ENCODE measurements at places on chromosomes 3 and 15.
A peak's percentile ranks its signal among the peaks of the same experiment; 100 is the strongest.

DNA sequence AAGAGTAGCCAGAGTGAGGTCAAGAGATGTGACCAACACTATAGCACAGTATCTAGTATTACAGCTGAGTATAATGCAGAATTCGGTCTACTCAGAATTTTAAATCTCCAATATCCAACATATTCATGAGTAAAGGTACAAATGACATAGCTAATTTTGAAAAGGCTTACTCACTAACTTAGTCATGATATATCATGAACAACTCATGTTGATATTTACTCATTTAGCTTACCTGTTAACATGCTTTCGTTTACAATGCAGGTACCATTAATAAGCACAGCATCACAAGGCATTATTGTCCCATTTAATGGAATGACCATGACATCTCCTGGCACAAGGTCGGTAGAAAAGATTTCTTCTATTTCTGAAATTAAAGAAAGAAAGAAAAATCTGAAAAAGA lies 36.9 kb downstream of the ATP13A3 start:
- DNase-seq, result no peak

DNA sequence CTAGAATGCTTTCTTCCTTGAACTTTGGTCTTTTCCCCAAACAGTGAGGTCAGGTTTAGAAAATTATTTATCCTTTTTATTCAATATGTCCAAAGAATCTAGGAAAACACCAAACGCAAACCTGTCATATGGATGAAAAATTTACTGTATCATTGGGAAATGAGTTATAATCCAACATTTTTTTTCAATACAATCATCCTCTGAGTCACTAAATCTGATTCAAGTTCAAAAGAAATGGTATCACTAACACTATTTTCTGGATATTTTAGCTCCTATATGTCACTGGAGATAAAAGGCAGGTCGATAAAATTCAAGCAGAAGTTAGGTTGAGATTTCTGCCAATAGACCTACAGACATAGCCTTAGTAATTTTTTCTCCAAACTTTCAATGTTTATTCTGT lies 591.6 kb upstream of the AGTR1 start:
- no peak for DNase-seq

DNA sequence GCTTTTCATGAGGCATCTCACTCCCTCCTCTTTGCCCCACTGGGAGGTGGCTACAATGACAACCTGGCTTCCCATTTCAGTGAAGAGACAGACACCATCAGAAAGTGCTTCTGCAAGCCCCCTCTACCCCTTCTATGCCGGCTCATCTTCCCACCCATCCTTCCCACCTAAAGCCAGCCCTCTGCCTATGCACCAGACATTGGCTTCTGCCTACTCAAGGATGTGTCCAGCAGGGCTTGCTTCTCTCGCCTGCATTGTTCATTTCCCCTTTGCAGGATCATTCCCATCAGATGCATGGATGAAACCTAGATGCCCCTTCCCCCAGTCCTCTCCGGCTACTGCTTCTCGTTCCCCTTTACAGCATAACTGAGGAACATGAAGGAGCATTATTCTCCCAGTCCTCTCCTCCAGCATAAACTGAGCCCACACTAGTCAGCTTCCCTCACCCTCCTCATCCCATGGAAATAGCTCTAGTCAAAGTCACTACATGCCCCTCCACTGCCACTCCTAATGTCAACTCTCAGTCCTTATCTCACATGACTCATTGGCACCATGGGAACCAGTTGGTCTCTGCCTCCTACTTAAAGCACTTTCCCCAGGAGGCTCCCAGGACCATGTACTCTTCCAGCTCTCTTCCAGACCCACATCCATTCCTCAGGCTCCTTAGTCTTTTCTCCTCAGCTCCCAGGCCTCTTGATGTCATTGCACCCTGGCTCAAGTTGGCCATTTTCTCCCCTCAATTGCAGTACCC lies 47.9 kb downstream of the TM2D3 start:
- DNase-seq, result no peak

DNA sequence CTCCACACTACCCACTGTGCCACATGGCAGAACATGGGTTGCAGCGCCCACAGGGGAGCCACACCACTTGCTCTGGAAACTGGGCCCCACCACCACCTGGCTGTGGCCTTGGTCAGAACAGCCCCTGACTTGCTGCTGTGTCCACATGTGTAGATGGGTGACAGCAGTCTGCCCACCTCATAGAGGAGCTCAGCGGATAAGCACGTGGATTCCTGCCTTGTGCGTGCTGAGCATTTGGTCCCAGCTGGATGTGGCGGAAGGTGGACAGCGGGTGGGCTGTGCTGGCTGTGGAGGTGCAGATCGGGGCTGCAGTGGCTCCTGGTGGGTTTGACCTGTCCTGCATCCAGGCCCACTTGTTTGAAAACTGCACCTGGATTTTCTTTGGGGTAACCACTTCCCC lies 6.0 kb upstream of the PLXNA1 start:
- DNase-seq, result no peak

- DNase-seq, result no peak
Measured at GRCh38 chr15:93278006-93278405, 189.0 kb upstream of the RGMA start.

GRCh38 chr3:183576487-183577107 lies 21.1 kb upstream of the KLHL6 start:
- no peak for DNase-seq

DNA sequence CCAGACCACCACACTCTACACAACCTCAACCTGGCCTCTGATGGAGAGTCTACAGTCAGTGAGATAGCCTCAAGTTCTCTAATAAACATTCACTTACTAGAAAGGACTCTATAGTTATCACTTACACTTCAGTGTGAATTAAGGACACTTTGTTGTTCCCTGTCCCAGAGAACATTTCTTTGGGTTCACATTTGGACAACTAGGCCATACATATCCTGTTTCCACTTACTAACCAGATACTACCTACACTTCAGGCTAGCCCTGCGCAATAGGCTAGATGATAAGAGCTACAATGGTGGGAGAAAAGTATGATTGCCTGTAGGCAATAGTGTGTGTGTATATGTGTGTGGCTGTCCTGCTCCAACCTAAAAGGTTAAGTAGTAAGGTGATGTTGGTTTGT lies 72.7 kb downstream of the TP63 start:
- no peak for DNase-seq

DNA sequence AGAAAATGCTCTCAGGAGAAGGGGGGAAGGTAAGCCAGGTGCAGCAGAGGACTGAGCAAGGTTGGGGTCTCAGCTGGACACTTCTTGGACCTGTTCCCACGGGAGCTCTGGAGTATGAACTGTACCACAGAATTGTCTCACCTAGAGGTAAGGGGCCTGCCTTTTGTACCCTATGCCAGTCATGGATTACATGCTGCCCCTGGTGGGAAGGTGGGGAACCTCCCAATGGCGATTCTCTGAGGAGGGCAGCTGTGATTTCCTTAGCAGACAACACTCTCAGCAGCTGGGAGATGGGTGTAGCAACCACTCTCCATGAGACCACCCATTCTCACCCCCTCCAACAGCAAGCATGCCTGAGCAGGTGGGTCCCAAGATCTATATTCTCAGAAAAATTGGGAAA lies 329.4 kb upstream of the CTNNB1 start:
- DNase-seq, result no peak

DNA sequence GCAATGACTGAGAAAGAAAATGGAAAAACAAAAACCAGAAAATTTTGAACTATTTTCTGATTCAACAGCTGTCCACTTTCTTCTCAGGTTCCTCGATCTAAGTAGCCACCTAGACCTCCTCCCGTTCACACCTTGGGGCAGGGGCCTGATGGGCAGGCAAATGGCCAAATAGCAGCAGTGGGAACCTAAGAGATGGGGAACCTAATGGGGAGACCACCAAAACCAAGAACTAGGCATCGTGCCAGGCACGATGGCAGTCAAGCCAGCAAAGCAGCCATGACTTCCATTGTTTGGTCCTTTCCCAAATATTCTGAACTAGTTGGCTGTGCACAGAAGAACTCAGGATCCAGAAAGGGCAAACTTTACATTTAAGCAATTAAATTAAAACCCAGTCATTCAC lies 57.1 kb downstream of the CAPN7 start:
- DNase-seq, result no peak

- no peak for DNase-seq
Measured at GRCh38 chr3:89358281-89358680, 250.9 kb downstream of the EPHA3 start.

- peak; percentile 1 for DNase-seq
Measured at GRCh38 chr15:35546511-35547381, 781 bp upstream of the DPH6 start.

- no peak for DNase-seq
Measured at GRCh38 chr3:133455960-133456359, 56.1 kb downstream of the BFSP2 start.

GRCh38 chr3:19947549-19948225 lies 790 bp downstream of the RAB5A start:
- peak; percentile 7 for DNase-seq

DNA sequence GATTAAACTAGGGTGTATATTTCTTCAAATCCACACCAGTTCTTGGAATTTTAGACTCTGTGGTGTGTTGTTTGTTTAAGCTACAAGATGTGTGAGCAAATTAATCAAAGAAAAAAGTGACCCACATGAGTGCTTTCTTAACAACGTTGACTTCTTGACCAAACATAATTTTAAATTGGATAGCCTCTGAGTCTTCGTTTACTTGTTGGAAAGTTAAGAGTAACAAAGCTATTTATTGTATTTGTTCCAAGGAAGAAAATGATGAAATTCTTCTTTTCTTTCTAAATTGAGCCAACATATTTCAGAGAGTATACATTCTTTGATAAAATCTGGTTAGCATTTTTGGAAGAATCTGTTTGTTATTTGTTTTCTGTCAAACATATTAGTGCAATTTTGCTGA lies 99.9 kb upstream of the IGSF10 start:
- DNase-seq, result no peak

DNA sequence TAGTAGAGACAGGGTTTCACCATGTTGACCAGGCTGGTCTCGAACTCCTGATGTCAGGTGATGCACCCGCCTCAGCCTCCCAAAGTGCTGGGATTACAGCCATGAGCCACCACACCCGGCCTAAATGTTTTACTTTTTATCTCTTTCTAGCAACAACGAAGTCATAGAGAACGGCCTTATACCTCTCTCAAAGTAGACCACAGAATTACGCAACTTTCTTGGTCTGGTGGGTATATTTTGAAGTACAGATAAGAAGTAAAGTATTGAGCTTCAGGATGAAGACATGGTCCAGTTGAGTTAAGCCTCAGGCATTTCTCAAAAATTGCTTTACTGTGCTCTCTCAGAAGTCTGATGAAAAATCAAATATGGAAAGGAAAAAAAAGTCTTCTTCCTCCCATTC lies 30.6 kb downstream of the FAM240A start:
- no peak for DNase-seq

GRCh38 chr3:147945968-147946519 lies 536.9 kb downstream of the ZIC1 start:
- no peak for DNase-seq
